ENCODE measurements at places on chromosomes 1 and 21.

DNA sequence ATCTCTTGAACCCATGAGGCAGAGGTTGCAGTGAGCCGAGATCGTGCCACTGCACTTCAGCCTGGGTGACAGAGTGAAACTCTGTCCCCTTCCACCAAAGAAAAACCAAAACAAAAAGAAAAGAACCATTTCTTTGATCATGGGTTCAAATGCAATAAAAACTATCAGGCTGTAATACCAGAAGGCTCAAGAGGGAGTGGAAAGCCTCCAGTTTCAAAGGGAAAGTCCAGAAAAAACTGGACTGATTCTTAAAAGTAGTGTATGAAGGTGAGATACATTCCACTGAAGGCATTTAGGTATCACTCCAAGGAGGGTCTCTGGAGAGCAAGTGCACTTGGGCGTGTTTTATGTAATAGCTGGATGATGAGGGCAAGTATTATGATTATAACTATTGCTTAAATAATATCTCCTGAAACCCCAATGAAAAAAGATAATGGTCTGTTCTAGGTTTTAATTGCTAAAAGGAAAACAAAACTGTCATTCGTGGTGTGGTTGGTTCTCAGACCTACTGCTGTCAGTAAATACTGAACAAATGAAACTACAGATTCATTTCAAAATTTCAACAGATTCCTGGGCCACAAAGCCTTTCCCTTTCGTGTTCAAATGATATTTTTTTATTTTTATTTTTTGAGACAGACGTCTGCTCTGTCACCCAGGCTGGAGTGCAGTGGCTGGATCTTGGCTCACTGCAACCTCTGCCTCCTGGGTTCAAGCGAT is 6.0 kb upstream of the CAMTA1 start:
- DNase-seq: no peak

- no peak for DNase-seq
Observed at GRCh38 chr1:89759036-89759435, 61.8 kb upstream of the LRRC8D start.

DNA sequence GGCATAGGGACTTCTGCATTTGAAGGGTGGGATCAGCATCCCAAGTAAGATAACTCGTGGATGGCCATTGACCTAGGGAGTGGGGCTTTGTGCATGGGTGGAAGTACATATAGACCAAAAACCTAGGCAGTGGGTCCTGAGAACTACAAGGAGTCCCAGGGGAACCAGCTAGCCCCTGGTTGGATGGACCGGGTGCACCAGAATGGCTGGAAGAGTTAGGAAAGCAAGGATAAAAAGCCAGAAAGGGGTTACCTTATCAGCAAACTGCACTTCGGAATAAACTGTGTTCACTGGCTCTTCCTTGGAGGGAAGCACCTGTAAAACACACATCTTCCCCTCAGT is 26.6 kb upstream of the SLAMF6 start:
- no peak for DNase-seq

DNA sequence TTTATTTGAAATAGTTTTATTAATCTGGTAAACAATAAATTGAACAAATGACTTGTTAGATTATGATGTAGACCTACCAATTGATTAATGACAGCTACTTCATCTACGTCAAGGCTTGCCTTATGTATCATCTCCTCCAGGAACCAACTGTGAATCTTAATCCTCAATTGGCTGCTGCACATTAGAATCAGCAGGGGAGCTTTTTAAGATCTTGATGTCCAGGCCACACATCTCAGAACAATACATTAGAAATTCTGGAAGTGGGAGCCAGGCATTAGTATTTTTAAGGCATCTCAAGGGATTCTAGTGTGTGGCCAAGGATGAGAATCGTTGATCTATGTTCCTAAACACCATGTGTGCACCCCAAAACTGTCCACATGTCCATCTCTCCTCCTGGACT is 52.0 kb upstream of the LYPLAL1 start:
- no peak for DNase-seq

DNA sequence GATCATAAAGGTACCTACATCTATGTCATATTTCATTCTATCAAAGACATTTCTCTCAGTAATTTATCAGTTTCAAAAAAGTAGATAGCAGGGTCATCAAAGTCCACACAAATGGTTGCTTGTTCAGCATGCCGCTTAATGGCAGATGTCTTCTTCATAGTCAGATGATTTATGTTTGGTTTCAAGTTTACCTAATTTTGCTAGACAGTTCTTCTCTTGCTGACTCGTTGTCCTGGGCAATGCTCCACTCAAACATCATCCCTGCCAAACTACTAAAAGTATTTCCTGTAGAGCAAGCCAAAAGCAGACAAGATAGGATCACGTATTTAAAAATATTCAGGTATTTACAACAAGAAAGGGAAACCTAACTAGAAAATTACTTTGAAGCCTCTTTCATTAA is 13.6 kb downstream of the NUP210L start:
- DNase-seq: no peak

- DNase-seq: no peak
Observed at GRCh38 chr1:89104147-89104546, 21.8 kb downstream of the GBP2 start.

DNA sequence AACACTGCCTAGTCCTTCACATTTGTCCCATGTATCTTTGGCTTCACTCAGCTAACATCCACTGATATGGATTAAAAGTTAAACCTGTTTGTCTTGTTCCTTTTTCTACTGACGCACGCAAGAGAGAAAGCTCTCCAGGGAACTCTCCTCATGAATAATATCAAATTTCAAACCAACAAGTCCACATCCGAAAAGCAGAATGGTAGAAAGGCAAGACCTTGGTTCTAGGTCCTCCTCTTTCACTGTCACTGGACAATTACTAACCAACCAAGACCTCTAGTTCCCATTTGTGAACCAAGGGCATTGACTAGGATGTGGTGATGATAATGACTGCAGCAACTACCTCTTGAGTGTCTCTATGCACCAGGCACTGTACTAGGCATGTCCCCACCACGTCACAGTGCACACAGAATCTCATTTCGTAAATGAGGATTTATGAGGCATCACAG is 8.4 kb downstream of the PLPP3 start:
- no peak for DNase-seq

- no peak for DNase-seq
Observed at GRCh38 chr1:52186449-52186848, 44.6 kb downstream of the ZFYVE9 start.

DNA sequence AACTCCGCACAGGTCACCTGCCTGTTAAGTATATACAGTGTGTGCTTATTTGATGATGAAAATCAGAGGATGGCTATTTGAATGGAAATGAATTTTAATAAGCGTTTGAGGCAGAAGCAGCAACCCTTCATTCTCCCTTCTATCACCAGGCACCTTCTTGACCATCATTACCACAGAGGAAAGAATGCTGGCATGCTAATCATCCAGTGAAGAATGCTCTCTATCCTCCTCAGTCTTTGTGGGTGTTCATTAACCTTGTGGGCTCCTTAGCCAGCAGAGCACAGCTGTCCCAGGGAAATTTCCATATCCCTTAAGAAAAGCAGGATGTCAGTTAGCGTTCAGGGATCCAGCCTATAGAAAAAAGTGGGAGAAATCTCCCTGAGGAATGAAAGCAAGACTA is 428.0 kb upstream of the CAMK1G start:
- DNase-seq: no peak

DNA sequence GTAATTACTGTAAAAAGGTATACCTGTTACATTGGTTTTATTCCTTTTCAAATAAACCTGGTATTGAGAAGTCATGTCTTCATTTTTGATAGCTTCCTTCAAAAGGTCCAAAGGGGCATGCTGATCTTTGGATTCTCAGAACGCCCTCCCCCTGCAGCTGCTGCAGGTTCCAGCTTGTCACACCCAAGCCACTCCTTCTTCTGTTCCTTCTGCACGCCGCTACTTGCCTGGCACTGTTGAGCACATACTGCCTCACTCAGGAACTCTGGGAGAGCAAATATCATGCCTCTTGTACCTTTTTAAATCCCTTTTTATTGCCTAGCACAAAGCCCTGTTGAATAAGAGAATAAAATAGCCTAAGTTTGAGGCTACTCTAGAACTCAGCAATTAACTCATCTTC is 136.9 kb downstream of the BARHL2 start:
- DNase-seq: no peak

GRCh38 chr1:46558141-46558963 is 6.9 kb upstream of the KNCN start:
- DNase-seq: no peak

- no peak for DNase-seq
Observed at GRCh38 chr1:1244192-1244811, 2.2 kb downstream of the C1QTNF12 start.

DNA sequence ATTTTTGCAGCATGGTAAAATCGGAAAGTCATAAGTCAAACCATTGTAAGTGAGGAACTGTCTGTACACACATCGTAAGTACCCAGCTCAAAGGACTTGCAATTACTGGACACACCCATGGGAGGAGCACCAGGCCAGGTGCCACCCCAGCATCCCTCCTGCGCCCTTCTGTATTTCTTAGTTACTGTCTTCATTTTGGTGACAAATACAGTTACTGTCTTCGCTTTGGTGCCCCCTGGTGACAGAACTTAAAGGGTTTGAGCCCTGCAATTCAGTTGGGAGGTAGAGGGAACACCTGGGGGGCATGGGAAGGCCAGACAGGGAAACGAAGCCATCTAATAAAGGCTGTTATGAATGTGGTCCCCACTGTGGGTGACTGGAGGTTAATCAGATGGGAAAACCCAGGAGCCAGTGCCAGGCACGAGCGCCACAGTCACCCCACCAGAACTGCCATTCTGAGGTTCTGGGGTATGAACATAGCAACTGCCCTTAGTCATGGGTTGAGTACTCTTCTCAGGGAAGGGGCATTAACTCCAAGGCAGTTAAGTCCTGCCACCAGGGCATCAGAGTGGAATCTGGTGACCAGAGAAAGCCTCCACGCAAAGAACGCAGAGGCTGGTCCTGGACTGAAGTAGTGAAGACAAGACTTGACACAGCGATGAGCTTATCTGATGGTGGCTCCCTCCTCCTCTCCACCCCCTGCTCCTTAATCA is 612.9 kb downstream of the PTPRU start:
- DNase-seq: peak; percentile 70

- DNase-seq: no peak
Observed at GRCh38 chr1:20931930-20932436, 144.9 kb upstream of the HP1BP3 start.

DNA sequence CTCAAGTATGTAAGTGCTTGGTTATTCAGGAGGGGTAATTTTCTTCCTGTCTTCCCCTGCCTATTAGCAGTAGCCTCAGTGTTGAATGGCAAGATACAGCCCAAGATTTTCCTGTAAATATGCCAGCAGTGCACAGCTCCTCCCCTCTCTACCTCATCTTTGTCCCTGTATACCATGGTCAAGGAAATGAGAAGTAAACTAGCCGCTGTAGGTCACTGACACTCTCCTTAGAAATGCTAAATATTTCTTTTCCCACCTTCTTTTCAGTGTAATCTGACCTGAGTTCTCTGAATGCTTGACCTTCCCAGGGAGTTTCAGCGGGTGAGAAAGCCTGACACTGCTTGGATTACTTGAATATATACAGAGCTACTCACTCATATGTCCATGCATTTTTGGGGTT is 84.1 kb upstream of the ZNF326 start:
- no peak for DNase-seq

DNA sequence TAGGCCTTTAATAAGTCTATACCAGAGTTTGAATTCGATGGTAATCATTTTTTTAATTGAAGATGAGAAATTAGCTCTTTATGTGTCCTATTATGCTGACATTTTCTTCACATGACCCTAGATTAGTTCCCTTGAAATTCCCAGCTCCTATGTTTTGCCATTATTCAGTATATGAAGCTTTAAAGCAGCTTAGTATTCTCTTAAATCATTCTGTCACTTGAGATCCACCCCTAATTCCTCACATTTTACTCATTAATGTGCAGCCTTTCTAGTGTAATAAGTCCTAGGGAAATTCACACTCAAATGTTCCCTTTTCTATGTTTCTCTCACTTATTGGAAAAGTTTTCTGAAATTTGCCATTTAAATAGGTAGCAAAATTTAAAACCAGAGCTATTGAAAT is 704.5 kb upstream of the B3GALT2 start:
- no peak for DNase-seq

DNA sequence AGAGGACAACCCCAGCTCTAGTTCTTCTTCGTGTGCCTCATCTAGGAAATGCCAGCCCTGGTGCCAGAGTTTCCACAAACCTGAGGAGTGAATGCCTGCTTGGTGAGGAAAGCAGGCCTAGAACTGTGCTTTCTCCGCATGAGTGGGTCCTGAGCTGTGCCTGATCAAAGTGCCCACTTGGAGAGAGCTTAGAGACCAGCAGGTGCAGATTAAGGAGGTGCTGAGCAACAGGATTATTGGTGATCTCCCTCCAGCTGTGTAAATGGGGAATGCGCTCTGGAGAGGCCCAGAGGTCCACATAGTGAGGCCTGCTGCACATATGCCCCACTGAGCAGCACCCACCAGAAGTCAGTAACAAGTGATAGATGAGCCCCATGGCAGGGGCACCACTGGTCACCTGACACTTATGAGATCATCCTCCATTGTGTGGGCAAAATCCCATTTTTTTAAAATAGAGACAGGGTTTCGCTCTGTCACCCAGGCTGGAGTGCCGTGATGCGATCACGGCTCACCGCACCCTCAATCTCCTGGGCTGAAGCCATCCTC is 127.2 kb upstream of the ZC3H12A start:
- DNase-seq: no peak

DNA sequence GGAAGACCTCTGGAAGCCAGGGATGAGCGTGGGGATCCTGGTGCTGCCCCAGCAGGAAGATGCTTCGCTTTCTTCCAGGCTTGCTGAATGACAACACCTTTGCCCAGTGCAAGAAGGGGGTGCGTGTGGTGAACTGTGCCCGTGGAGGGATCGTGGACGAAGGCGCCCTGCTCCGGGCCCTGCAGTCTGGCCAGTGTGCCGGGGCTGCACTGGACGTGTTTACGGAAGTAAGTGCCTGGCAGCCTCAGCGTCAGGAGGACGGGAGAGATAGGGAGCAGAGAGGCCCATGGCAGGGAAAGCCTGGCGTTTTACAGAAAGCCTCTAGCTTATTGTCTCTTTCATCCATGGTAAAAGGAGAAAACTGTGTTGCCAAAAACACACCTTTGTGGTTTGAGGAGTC is 23.5 kb downstream of the PHGDH start:
- no peak for DNase-seq

GRCh38 chr1:31436596-31437432 is 23.8 kb downstream of the SERINC2 start:
- no peak for DNase-seq

- DNase-seq: no peak
Observed at GRCh38 chr1:23592209-23592892, 33.0 kb upstream of the ID3 start.

DNA sequence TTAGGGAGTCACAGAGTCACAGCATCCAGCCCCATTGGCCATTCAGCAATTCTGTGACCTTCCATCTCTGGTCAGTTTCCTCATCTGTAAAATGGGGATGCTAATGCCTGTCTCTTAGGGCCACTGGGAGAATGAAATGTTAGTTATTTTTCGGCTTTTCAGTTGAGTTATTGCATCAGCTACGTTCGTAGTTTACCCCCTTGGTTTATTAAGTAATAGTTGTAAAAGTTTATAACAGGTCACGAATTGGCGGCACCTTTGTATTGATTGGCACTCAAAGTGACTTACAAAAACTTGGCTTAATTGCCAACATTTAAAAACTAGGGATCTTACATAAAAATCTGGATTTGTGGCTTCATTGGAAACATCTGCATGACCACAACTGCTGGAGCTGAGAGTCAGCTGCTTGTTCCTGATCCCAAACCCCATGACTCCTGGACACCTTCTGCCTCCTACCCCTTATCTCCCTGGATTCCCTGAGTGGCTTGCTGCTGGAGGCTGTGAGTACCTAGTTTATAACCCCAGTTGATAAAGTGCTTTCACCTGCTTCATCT is 23.0 kb upstream of the SLC1A7 start:
- no peak for DNase-seq
